Kidney capillary endothelial cell (primary cell): ENCODE measurements at places on chromosomes 3 and 15.

GRCh38 chr3:58119186-58119585, 91.6 kb downstream of the DNASE1L3 start:
- no peak for DNase-seq

DNA sequence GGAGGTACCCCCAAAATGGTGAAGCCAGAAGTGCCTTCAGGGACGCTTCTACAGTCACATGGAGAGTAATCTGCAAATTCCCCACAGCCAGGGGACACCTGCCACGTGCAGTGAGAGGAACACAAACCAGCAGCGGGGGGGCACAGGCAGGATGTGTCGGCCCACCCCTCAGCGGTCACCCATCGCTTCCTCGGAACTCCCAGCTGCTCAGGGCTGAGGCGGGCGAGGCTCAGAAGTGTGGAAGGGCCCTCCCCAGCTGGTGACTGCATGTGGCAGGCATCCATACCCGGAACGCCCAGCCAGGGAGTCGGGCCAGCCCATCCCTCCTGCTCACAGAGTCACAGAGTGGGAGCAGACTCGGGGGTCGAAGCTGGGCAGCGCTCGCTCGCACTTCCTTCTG, 63.7 kb downstream of the SLC12A8 start:
- DNase-seq, result no peak

GRCh38 chr3:3353153-3353552, 173.7 kb upstream of the CRBN start:
- DNase-seq, result no peak

- DNase-seq, result no peak
These were observed 61.2 kb downstream of the FBLN2 start for GRCh38 chr3:13610006-13610570.

DNA sequence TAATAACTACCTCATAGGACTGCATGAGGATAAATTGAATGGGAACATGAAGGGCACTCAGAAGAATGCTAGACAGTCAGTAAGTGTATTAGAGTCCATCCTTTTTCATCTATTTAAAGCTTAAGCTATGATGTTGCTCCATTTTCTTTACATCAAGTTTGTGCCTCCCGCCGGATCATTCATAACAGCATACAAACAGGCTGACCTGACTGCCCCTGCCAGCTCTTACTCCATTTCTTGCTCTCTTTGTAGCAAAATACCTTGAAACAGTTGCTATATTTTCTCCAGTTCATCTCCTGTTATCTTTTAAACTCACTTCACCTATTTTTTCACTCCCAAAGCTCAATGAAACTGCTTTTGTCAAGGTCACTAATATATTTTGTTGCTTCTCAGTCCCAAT, 315.6 kb upstream of the ALCAM start:
- DNase-seq, result no peak

- no peak for DNase-seq
These were observed 119.5 kb downstream of the STAG1 start for GRCh38 chr3:136632625-136633081.

- no peak for DNase-seq
These were observed 8.8 kb downstream of the SLC6A20 start for GRCh38 chr3:45787551-45787950.

DNA sequence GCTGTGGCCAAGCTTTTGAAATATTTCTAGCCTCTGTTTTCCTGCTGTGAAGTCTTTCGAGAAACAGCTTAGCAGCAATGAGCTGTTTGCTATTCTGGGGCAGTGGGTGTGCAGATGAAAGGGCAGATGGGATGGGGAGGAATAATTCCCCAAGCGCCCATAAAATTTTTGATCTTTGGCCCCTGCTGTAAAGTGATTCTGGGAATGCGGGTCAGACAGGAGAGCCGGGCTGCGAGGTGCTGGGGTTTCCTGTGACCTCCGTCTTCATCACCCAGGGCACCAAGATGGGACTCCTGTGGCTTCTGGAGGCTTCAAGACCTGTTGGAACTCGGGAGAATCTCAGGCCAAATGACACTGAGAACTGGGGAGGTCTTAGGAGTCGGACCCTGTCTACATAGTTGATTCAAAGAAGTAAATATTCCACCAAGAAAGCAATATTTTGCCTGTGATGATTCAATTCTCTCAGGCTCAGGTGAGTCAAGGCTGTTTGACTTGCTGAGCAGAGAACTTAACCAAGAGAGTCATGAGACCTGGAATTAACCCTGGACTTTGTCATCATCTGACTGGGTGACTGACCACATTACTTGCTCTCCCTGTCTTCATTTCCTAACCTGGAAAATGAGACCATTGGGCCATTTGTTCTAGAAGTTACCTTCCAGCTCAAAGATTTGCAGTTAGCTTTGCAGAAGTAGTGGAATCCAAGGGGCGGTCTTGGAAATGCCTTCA, 86.4 kb downstream of the POLR2M start:
- DNase-seq, result no peak

DNA sequence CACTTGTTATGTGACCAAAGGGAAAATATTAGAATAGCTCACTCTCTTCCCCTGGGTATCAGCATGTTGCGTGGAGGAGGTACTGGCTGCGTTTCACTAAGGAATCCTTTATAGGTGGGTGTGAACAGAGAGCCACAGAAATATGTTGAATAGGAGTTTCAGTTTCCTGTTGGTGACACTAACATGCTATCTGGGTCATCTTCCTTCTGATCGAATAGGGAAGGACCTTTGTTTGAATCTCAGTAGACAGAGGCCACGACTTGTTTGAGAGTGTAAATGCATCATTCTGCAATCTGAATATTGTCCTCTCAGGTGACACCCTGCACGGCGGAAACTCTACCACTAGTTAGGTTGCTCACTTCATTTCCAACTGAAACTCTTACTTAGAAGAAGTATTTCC, 157.9 kb upstream of the SLC2A2 start:
- no peak for DNase-seq

DNA sequence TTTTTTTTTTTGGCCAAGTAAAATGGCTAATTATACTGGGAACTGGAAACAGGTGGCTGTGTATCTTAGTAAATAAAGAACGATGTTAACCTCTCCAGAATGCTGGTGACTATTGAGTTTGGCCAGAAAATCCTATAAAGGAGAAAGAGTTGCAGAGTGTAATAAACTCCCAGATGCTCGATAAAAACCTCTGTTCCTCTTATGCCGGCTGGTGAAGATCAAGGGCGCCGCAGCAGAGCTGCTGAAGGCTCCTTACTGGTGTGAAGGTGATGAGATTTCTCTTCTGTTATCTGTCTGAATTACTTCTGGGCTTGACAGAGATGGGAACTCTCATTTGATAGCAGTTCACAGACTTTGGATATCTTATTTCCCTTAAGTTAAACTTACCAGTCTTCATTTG, 104.6 kb downstream of the PTPRG start:
- no peak for DNase-seq

DNA sequence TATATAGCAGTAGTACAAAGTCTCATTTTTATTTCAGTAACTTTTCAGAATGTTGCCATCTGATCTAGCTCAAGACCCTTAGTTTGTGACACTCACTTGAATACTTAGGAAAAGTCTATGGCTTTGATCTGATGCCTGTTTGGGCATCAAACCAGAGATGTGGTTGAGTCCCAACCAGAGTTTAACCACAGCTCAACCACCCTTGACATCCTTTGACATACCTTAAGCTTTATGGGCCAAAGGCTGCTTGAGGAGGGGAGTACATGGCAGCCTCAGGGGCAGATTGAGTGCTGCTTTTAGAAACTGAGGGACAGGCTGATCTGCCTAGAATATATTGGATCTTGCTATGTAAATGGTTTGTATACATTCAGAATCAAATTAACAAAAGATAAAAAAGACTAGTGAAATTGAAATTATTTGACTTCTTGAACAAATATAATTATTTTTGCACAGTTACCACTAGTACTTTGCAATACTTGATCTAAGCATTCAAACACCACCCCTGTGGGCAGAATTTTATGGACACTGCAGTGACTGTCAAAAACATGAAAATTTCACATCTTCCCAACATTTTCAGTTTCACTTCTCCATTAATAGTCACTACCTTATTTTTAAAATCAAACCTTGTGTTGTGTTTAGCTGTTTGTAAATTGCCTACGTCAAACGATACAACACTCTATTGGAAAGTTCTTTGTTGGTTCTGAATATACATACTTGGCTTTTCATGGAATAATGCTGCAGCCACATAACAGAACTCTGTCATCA, 199.8 kb downstream of the UBE2E2 start:
- DNase-seq, result no peak

GRCh38 chr15:80199869-80200268, 47.1 kb downstream of the FAH start:
- no peak for DNase-seq

GRCh38 chr3:154776549-154777225, 303.4 kb upstream of the MME start:
- no peak for DNase-seq

DNA sequence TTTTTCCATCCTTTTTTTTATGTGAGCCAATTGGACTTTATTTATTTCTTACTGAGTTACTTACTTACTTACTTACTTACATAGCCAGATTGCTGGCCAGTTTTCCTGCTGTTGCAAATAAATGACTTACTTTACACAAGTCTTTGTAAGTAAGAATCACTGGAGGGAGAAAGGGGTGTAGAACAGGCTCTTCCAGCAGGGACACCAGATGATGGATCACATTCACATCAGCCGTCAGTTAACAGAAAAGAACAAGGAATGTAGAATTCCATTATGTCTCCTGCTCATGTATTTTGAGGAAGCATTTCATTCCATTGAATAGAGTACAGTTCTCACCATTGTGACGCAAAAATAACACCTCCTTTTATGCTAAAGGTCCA, 188.6 kb downstream of the FNDC3B start:
- DNase-seq, result no peak

GRCh38 chr15:86327230-86327865, 247.7 kb downstream of the AGBL1 start:
- peak; percentile 16 for DNase-seq

- DNase-seq, result no peak
These were observed 70.3 kb downstream of the SENP2 start for GRCh38 chr3:185656321-185656840.

GRCh38 chr3:129613367-129613740, 6.9 kb upstream of the PLXND1 start:
- DNase-seq, result no peak

GRCh38 chr15:74412159-74412558, 21.6 kb downstream of the SEMA7A start:
- no peak for DNase-seq

DNA sequence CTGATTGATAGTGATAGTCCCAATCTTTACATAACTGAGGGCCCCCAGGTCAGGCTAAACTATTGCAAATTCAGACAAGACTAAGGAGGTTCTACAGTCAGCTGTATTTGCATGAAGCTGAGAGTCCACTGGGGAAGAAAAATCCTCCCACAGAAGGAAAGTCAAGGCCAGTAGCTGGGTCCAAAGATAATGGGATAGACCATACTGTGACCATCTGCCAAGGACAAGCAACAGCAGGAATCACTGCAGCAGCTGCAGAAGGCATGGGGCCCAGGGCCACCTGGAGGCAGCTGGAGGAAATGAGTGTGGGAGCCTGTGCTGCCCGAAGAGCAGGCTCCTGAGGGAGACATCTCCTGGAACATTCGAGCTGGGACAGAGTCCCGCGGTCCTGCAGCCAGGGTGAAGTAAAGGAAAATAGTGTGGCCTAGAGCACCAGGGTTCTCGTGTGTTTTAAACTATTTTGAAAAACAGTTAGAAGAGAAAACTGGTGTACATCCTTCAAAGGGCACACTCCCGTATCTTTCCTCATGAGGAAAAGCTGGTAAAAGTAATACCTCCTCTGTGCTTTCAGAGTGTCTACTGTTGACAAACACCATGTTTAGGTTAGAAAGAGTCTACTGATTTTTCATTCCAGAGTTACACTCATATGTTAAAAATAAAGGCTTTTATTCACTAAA, 13.2 kb upstream of the TMEM212 start:
- DNase-seq, result peak; percentile 61

DNA sequence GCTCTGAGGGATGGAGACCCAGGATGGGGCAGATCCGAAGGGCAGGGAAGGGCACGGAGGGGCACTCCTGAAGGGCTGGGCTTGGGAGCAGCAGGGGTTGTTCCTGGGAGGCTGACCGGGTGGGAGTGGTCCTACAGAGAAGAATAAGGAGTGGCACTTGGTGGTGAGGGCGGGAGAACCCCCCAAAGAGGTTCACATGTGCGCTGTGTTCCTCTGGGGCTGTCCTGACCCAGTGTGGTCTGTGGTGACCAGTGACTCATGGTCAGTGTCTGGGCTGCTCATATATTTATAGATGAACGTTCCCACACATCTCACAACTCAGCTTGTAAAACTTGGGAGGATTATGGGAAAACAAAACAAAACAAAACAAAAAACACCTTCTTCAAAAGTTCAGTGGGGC, 10.0 kb downstream of the TRPM1 start:
- DNase-seq, result no peak

- no peak for DNase-seq
These were observed 128.3 kb upstream of the ARHGEF3 start for GRCh38 chr3:56929809-56930615.

GRCh38 chr15:100055821-100056220, 286.0 kb downstream of the ADAMTS17 start:
- no peak for DNase-seq

DNA sequence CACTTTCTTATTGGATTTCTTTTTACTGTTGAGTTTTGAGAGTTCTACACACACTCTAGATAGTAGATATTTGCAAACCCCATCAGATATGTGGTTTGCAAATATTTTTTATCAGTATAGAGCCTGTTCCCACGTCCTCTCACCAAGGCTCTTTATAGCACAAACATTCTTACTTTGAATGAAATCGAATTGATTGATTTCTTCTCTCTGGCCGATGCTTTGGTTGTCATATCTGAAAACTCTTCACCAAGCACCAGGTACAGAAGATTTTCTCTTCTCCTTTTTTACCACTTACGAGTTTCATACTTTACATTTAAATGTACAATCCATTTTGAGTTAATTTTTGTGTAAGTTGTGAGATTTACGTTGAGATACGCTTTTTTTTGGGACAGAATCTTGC, 163.4 kb downstream of the PTPRG start:
- no peak for DNase-seq

DNA sequence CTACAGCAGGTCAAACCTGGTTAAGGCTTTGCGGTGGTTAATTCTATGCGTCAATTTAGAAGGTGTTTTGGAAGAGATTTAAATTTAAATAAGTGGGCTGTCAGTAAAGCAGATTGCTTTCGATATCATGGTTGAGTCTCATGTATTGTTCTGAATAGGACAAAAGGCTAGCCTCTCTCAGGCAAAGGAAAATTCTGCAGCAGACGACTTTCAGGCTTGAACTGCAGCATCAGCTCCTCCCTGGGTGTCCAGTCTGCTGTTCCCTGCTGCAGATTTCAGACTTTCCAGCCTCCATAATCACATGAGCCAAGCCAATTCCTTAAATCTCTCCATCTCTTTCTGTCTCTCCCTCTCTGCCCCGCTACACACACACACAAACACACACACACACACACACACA, 143.2 kb downstream of the TUSC7 start:
- DNase-seq, result no peak

DNA sequence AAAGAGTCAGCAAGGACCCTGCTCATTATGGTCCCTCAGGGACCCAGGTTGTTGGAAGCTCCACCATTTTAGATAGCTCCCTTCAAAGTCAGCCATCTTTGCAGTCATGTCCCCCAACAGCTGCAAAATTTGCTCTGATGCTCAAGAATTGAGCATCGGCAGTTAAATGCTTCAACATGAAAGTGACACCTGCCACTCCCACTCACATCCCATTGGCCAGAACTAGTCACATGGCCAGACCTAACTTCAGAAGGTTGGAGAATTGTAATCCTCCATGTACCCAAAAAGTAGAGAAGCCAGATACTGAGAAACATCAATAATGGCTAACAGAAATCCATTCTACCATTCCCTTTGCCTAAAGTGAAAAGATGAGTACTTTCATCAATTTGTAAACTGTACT, 171.5 kb upstream of the NR2E3 start:
- no peak for DNase-seq
